ENCODE measurements at places on chromosomes 1 and 21. TPM values are rescaled to one million over a fixed set of nuclear protein-coding genes. Genes with fewer than 3 reads are reported as not detected.

CFAP126 gene
- total RNA-seq: not detected

APOBEC4 gene
- not detected for total RNA-seq

HAO2 gene
- under 0.01 TPM for total RNA-seq

EFNA1 gene
- total RNA-seq: not detected

AMY1A gene
- total RNA-seq: not detected

UBXN11 gene
- total RNA-seq: 3.6 TPM

S100A4 gene
- total RNA-seq: 874 TPM

KCNK2 gene
- 200 TPM for total RNA-seq

ATP1A4 gene
- total RNA-seq: not detected

OR6K3 gene
- total RNA-seq: not detected

MTARC1 gene
- 0.97 TPM for total RNA-seq

CACNA1S gene
- not detected for total RNA-seq

ELAPOR1 gene
- total RNA-seq: 0.85 TPM

GCSAML gene
- total RNA-seq: not detected

FAM72C gene
- total RNA-seq: 0.24 TPM

LCE1A gene
- not detected for total RNA-seq

C1orf141 gene
- total RNA-seq: not detected

EPHB2 gene
- total RNA-seq: 0.61 TPM

IL19 gene
- total RNA-seq: not detected

KCNJ15 gene
- 1.9 TPM for total RNA-seq

IFI44L gene
- 8.5 TPM for total RNA-seq

LCE1C gene
- not detected for total RNA-seq

DLGAP3 gene
- total RNA-seq: not detected

TTC39A gene
- 1.5 TPM for total RNA-seq

NR5A2 gene
- 0.32 TPM for total RNA-seq

RGS1 gene
- total RNA-seq: not detected

NBPF10 gene
- 2.4 TPM for total RNA-seq

HES3 gene
- not detected for total RNA-seq

NCAM2 gene
- 2.4 TPM for total RNA-seq

C4BPA gene
- not detected for total RNA-seq

NFASC gene
- total RNA-seq: 61.9 TPM

LCE1F gene
- not detected for total RNA-seq

ABCD3 gene
- 31.2 TPM for total RNA-seq

WDR64 gene
- not detected for total RNA-seq

OTUD7B gene
- total RNA-seq: 17.7 TPM
